ENCODE measurements at places on chromosomes 13 and 19.
A peak's percentile ranks its signal among the peaks of the same experiment; 100 is the strongest.

DNA sequence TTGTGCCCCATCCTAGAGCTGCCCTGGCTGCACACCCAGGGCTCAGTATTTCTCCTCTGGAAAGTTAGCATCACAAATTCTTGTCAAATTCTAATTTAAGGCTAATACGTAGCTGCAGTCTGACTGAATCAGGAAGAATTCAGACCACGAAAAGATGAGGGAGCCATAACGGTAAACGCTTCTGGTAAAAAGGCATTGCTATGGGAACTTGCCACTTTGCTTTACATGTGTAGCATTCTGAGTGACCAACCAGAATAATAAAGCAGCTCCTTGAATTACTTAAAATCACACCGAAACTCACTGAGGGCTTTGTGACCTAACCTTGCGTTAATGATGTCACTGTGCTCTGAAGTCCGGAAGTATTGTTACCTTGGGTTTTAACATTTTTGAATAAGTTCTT lies 286.6 kb upstream of the TMTC4 start:
- no peak for DNase-seq

GRCh38 chr19:27765912-27766725 lies 1446.8 kb downstream of the UQCRFS1 start:
- no peak for DNase-seq

DNA sequence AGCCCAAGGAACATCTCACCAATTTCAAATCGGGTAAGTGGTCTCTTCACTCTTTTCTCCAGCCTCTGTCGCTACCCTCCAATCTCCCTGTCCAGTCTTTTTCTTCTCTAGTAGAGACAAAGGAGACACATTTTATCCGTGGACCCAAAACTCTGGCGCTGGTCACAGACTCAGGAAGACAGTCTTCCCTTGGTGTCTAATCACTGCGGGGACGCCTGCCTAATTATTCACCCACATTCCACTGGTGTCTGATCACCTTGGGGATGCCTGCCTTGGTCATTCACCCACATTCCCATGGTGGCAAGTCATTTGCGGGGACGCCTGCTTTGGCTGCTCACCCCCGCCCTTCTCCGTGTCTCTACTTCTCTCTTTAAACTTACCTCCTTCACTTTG lies 13.8 kb upstream of the OR10H1 start:
- no peak for DNase-seq

DNA sequence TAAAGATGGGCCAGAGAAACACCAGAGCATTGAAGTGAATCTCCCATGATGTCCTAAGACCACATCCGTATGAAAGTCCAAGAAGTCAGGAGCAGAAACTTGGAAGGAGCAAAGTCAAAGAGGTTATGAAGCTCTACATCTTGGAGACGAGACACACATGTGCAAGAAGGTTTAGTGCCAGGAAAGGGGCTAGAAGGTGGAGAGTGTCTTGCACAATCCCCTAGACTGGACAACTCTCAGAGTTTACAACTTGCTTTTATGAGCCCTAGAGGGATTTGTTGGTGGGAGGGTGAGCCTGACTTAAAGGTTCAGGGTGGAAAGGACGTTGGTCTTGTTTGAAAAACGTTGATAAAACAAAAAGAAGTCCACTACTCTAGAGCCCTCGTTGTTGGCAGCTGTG lies 150.6 kb downstream of the GPC6 start:
- no peak for DNase-seq

GRCh38 chr19:40229484-40229883 lies 3.0 kb upstream of the CCNP start:
- DNase-seq = no peak

DNA sequence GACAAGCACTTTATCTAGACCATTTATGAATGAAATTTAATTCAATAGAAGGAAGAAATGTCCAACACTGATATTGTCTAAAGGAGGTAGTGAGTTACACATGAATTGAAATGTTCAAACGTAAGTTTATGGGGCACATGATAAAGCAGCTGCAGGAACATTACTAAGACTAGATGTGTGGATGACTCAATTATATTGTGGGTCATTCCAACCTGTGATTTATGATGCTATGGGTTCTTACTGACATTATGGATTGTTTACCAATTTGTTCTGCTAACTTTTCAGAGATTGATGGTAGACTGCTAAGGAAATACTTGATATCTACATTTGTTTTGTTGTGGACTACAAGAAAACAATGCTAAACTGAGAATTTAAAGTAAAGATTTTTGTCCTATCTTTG lies 56.1 kb upstream of the ATXN8OS start:
- no peak for DNase-seq

DNA sequence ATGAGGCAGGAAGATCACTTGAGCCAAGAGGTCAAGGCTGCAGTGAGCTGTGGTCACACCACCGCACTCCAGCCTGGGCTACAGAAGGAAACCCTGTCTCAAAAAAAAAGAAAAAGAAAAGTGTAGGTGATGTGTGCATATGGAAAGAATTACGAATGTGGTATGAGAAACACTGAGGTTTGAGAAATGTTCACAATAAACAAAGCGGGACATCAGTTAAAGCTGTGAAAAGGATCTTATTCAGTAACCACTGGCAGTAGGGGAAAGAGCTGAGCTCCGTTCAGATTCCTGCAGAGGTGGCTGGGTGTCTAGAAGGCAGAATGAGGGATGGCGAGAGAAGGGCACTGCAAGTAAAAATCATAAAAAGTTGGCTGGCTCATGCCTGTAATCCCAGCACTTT lies 4.1 kb upstream of the IGSF23 start:
- no peak for DNase-seq

- DNase-seq = no peak
These were observed 25.0 kb downstream of the TEX101 start for GRCh38 chr19:43439709-43440063.

DNA sequence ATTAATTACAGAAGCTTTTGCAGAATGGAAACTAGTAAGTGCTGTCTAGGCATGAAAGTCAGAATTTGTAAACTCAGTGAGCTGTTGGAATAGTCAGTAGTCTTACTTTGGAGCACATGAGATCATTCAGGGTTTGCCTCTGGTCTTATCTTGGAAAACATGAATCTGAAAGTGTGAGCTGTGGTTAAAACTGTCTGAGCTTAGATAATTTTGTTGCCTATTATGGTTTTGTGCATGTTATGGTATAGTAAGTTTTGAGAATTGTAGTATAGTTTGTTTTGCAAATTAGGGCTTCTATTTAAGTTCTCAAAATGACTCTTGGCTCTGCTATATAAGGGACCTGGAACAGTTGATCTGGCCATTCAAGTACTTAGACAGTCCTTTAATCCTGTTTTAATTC lies 53.7 kb upstream of the TRPC4 start:
- DNase-seq = no peak

- no peak for DNase-seq
These were observed 12.0 kb downstream of the FBN3 start for GRCh38 chr19:8137425-8137824.

DNA sequence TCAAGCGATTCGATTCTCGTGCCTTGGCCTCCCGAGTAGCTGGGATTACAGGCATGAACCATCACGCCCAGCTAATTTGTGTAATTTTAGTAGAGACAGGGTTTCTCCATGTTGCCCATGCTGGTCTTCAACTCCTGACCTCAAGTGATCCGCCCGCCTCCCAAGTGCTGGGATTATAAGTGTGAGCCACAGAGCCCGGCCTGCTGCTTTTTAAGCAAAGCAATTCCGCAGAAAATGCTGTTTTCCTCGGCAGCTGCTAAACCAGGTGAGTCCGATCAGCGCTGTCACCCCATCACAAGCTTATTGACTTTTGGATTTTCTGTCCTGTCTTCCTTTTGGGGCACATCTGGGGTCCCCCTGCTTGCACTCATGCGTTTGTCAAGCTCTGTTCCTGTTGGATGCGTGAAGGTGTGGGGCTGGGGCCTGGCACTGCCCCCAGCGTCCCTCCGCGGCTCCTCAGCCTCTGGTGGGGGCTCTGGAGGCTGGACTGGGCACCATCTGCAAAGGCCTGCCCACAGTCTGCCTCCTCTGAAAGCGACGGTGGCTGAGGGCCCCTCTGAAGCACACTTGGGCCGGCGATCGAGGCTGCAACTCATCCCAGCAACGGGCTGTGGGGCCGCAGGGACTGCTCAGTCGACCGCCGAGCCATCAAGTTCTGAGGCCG lies 25.7 kb downstream of the CEBPG start:
- DNase-seq = no peak

GRCh38 chr13:112714376-112715174 lies 24.7 kb downstream of the ATP11A start:
- no peak for DNase-seq

GRCh38 chr19:54255105-54255775 lies 1.8 kb downstream of the LILRB5 start:
- DNase-seq = no peak

GRCh38 chr19:3862826-3863500 lies 5.9 kb downstream of the ZFR2 start:
- no peak for DNase-seq

DNA sequence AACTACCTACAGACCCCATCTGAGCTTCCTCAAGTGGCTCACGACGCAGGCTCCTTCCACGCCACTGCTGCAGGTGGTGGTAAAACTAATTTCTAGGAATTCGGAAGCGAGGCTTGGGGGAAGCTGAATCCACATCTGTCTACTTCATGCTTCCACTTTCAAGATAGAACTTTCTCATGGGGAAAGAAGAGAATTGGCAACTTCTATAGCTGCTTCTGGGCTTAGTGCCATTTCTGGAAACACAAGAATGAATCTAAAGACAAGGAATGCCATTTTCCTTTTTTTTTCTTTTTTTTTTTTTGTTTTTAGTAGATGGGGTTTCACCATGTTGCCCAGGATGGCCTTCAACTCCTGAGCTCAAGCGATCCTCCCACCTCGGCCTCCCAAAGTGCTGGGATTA lies 2.8 kb upstream of the NLRP12 start:
- no peak for DNase-seq

DNA sequence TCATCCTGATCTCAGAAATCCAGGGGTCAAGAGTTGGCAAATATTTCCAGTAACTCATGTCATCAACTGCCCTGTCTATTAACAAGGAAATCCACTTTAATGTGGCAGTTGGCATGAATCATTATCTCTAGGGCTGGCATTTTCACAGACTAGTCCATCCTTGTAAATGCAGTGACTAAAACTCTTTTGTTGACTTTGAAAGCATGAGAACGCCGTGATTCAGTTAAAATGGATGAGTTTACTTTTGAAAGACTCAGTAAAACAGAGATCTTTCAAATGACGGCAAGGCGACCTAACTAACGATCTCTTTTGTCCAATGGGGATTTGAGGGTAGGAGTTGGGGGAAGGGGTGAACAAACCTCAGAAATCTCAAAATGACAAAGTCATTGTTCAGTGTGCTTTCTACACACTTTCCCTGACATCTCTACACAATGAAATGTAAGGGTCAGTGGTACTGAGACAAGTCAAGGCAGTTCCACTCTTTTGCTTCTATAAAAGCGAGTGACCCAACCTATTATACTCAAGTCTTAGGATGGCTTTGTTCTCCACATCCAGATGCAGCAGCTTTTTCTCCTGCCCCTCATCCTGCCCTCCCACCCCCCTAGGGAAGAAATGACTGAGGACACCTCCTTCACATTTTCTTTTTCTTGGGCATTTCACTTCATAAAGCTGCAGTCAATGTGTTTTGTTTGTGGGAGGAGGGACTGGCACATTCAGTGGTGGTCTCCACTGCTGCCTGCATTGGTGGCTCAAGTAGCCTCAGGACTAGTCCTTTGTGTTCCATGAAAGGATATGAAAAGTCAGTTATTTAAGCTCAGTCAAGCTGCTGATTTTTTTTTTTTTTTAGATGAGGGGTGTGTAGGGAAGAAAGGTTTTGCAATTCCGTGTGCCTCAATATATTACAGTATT lies 200.5 kb downstream of the ABCC4 start:
- no peak for DNase-seq

GRCh38 chr13:71587817-71588216 lies 279.2 kb downstream of the DACH1 start:
- peak; percentile 83 for DNase-seq

DNA sequence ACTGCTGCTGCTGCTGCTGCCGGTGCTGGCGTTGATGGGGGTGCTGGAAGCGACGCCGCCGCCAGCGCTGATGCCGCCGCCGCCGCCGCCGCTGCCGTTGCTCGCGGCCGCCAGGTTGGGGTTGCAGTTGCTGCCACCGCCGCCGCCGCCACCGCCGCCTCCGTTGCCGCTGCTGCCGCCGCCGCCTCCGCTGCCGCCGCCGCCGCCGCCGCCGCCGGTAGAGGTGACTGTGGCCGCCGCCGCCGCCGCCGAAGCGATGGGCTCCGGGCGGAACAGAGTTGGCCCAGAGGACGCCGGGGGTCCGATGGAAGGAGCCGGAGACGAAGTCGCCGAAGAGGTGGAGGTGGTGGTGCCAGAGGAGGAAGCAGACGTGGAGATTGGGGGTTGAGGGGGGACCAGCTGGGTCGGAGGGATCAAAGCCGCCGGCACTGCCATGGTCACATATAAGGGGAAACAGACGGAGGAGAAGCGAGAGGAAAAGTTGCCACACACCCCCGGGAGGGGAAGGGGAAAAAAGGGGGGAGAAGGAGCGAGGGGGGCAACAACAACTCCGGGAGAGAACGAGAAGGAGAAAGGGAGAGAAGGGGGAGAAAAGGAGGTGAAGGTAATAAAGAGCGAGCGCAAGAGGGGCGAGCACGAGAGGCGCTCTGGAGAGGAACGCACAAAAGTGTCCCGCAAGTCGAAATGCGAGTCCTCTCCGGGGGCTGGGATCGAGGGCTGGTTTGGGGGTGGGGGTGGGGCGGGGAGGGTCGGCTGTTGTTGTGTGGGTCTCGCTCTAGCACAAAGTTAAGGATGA lies 471 bp downstream of the DACH1 start:
- DNase-seq = peak; percentile 61

DNA sequence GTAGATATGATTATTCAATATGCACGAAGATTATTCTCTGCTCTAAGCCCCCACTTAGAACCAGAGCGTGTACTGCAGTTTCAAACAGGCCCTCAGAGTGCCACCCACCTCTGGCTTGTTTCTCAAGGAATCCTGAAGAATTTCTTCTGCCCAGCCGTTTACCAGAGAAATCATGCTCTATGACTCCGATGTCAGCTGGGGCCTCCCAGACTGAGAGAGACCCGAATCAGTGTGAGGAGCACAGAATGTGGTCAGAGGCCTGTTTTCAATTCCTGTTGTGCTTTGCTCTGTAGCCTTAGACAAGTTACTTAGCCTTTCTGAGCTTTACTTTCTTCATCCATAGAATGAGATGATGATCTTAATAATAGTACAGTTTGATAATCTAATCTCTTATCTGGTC lies 5.5 kb downstream of the PNMA8C start:
- no peak for DNase-seq

- no peak for DNase-seq
These were observed at the start of gene FAM124A for GRCh38 chr13:51222037-51222685. Gene FAM124A, plus strand, starts transcription at chr13:51222398. Its CDS starts 104 bp downstream, at chr13:51222502.

DNA sequence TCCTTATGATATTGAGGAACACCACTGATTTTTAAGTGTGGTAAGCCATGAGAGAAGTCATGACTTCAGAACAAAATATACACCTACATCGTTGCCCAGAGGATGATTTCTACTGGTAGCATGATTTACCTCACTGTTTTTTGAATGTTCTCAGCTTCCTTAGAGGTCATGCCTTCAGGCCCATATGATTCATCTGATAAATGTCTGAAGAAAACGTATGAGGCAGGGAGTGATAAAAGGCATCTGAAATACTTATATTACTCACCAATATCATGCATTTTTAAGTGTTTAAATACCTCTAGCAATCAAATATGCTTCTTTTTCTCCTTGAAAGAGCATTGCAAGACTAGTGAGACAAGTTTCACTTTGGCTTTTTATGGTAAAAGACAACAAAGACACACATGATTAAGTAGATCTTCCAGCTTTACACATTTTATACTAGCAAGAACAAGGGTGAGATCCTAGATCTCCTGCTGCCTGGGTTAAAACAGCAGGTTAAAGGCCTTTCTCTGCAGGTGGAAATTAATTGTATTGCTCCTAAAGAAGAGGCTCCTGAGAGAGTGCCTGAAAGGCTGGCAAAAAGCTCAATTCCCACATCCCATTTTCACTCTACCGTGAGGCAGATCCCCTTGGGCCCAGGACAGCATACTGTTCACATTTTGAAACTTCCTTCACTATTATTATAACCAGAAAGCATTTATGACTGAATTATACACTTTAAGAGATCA lies 432.4 kb downstream of the SLITRK1 start:
- no peak for DNase-seq
